ENCODE measurements at places on chromosomes 6 and 20.

GRCh38 chr20:51573576-51574243 is 31.2 kb upstream of the NFATC2 start:
- no peak for DNase-seq

GRCh38 chr6:75751443-75751842 is 2.4 kb downstream of the MYO6 start:
- no peak for DNase-seq

- DNase-seq, result peak; percentile 88
These were observed 7.1 kb downstream of the RBM38 start for GRCh38 chr20:57398231-57398821.

- DNase-seq, result no peak
These were observed 14.4 kb downstream of the GMPR start for GRCh38 chr6:16252686-16253299.

DNA sequence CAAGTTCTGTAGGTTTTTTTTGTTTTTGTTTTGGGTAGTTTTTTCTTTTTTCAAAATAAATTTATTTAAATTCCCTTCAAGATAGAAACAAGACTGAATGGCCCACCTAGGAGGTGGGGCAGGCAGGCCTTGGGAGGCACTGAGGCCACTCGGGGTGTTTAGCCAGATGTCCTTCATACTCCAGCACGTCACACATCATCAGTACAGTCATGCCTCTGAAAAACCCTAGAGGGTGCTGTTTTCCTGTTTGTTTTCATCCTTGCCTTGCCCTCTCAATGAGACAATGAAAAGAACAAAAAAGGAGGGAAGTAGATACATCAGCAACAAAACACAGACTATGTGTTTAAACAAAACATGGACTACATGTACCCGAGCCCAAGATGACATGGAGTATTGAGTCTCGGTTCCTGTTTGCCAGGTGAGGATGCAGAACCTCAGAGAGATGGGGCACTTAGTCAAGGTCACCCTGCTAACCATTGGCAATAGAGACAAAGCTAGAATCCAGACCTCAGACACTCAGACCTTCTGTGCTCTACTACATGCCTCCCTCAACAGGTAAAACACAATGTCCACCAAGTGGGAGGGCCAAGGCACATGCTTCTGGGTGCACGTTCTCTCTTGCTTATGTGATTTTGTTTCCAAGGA is 26.8 kb upstream of the CLIC5 start:
- DNase-seq, result no peak

GRCh38 chr6:42783177-42783875 is 1.5 kb downstream of the BICRAL start:
- DNase-seq, result peak; percentile 79

GRCh38 chr6:28134716-28135115 is 7.0 kb upstream of the ZKSCAN8 start:
- no peak for DNase-seq

DNA sequence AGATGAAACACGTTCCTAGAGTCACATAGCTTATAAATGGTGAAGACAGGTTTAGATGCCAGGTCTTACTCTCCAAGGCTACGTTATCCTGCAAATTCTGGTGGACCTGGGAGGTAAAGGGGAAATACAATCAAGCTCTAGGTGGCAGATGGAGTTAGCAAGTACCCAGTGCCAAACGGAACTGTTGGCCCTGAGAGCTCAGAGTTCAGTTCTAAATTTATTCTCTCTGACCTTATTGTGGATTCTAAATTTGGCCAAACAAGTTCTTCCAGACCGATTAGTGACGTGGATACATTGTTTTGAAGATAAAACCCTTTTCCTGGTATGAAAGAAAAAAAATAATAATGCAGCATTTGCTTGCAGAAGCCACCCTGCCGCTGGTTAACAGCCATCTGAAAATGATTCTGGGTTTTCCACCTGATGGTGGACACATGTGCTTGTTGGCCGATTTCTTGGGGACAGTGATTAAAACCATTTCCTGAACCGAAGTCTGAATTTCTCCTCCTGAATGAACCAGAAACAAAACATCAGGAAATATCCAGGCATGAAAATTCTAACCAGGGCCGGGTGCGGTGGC is 32.5 kb downstream of the RIPOR3 start:
- DNase-seq, result no peak

- DNase-seq, result no peak
These were observed 7.8 kb downstream of the DLGAP4 start for GRCh38 chr20:36313926-36314325.

- no peak for DNase-seq
These were observed 47.3 kb upstream of the SASH1 start for GRCh38 chr6:148295261-148295887.

DNA sequence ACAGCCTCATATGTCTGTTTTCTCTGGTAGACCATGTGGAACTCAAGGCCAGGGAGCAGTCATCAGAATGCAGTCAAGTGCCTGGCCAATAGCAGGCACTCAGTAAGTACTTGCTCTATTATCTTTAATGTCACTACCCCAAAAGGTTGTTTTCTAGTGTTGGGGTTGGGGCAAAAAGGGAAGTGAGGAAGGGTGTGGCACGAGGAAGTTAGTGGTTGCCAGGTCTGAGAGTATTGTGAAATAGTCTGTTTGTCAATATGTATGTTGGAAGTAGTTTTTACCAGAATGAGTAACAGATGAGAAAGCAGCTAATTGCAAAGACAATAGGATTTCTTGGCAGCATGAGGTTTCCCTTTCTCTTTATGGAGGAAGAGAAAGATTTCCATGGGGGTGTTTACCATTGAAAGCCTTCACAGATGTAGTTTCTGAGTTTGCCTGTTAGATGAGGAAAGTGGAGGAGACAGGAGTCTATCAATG is 59.5 kb upstream of the ARMH2 start:
- no peak for DNase-seq

- DNase-seq, result no peak
These were observed 267.9 kb upstream of the PLN start for GRCh38 chr6:118280210-118280609.

GRCh38 chr20:32650401-32650944 is 23.3 kb downstream of the C20orf203 start:
- no peak for DNase-seq

DNA sequence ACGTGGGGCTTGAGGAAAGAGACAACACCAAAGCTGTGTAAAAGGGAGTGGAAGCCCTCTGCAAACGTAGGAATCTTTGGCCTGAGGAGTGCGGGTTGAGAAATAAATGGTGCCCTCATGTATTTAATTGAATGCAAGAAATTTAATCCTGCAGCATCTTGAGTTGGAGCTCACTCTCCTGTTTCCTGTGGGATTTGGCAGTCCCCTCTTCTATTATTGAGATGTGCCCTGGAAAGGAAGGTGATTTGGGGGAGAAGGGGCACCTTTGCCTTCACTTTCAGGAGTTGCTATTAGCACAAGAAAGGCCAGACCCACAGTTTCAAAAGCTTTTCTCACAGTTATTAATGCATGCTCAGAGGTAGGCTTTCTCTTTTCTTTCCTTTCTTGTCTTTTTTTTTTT is 201.4 kb upstream of the HDDC2 start:
- DNase-seq, result no peak

- no peak for DNase-seq
These were observed 250.0 kb downstream of the SLC24A3 start for GRCh38 chr20:19462491-19462890.

- peak; percentile 61 for DNase-seq
These were observed 681 bp downstream of the DIDO1 start for GRCh38 chr20:62925420-62926228.

DNA sequence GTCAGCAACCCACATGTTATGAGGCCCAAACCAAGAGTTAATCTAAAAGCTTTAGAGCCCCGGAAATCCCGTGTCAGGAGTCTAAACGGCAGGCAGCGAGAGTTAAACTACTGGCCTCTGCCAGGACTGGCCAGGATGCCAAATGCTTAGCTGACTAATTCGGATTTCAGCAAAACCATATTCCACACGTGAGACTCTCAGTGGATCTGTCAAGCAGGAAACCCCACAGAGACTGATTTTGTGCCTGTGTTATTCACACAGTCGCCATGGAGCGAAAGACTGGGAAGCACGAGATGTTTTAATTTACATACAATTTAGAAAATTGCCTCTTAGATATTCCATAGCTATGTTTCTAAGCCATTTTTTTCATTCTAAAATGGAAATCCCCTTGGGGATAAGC is 152.9 kb downstream of the RNASET2 start:
- DNase-seq, result no peak

DNA sequence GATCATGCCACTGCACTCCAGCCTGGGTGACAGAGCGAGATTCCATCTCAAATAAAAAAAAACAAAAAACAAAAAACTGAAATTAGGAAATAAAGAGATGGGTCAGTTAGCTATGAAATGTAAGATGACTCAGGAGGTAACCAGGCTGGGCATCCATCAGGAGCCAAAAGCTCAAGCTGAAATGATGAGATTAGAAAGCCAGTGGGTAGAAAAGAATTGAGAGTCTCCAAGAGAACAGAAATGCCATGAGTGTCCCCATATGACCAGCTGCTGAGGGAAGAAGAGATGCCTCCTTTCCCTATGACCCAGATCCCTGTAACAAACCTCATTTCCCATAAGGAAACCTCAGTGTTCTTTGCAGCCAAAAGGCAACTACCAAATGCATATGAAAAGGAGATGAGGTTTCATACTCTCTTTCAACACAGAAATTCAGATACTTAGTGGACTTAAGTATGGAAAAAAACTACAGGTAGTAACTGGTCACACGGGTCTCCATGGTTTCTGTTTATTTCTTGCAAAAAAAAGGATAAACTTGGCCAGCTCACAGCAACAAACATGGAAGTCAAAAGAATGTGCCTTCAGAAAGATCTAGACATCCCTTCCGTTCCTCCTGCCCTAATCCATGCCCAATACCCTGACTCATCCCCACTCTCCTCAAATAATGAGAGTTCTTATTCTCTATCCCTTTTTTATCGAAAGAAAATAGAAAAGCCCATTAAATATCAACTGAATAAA is 8.1 kb downstream of the ARHGAP18 start:
- DNase-seq, result no peak

DNA sequence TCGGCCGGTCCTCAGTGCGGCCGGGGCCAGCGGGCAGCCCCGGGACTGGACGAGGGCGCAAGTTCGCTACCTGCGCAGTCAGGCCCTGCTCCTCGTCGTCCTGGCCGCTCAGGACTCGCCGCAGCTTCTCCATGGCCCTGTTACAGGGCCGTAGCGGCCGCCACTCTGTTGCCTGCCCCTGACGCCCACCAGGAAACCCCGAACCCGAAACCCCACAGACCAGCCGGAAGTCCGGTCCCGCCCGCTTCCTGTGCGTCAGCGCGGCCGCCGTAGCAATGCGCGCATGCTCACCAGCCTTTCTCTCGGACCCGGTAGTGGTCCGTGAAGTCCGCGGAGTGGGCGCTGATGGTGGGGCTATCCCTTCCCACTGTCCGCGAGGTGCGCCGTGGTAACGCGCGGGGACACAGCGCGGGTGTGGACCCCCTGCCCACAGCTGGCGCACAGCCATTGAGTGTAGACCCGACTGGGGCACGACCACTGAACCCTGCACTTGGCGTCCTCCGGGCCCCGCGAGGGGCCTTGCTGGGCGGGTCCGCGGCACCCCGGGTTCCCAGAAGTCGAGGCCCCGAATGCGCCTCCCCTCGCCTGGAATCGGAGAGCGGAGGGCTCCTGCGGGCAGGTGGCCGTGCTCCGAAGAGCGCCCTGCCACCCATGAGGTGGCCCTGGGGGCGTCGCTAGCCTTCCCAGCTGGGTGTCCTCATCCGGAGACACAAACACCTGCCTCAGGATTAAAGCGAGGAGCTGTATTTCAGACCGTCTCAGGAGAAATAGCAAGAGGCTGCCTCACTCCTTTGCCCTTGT is at the start of gene SFT2D1:
Gene SFT2D1 (minus strand): TSS at position 197 of the 801 bp plus-strand sequence. CDS start 64 bp downstream, at position 133.
- DNase-seq, result peak; percentile 90
